ENCODE measurements at places on chromosomes 3 and 15.

DNA sequence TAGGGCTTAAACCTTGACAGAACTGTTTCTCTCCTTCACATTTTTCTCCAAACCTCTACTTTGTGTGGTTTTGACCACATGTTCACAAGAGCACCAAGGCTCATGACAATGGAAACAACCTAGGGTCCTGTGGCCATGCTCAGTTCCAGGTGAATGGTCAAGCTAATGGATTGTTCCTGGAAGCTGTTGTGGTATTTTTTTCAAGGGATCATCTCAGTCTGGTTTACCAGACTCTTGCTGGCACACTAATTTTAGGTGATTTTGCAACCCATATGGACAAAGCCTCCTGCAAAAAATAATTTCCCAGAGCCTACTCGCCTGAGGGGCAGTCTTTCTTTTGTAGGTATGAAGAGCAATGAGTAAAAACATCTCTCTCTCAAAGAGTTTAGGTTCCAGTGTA is 67.2 kb downstream of the LSAMP start:
- no peak for DNase-seq

- no peak for DNase-seq
These were observed 65.7 kb upstream of the DGKG start for GRCh38 chr3:186427627-186428281.

DNA sequence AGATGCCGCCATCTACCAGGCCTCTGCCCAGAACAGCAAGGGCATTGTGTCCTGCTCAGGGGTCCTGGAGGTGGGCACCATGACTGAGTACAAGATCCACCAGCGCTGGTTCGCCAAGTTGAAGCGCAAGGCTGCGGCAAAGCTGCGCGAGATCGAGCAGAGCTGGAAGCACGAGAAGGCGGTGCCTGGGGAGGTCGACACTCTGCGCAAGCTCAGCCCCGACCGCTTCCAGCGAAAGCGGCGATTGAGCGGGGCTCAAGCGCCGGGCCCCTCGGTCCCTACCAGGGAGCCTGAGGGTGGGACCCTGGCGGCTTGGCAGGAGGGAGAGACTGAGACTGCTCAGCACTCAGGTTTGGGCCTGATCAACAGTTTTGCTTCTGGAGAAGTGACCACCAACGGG is 22.6 kb downstream of the ALPK3 start:
- DNase-seq = no peak

- no peak for DNase-seq
These were observed 40.7 kb downstream of the SNRK start for GRCh38 chr3:43326891-43327581.

- DNase-seq = no peak
These were observed 66.5 kb upstream of the PYGO1 start for GRCh38 chr15:55654561-55655031.

DNA sequence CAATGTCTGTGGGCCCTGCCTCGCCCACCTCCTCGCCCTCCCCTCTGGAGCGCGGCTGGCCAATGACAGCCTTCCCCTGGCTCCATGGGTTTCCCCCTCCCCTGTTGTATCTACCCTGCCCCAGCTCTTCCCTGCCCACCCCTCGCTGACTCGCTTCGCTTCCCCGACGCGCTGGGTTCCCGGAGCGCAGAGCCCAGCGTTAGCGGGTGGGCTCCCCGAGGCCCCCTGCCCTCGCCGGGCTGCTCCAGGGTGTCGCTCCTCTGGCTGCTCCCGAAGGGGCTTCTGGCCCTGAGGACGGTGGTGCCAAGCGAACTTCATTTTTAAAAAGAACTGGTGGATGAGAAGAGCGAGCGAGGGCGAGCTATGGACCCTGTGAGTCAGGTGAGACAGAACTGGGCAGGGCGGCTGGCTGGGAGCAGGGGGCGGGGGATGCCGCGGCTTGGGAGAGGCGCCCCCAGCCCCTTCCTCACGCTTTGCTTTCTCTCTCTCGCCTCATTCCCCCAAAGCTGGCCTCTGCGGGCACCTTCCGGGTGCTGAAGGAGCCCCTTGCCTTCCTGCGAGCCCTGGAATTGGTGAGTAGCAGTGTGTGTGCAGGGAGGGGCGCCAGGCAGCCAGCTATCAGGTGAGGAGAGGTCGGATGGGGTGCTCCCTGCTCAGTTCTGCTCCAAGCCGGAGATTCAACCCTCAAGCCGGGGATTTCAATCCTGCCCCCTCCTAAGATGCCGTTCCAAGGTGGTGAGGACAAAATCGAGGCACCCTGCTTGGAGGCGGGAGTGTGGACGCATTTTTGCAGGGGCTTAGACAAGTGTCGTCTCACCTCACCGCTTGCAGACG is at the start of gene SYNPR:
Gene SYNPR, plus strand, starts transcription at position 138 of the 834 bp plus-strand sequence.
- no peak for DNase-seq

DNA sequence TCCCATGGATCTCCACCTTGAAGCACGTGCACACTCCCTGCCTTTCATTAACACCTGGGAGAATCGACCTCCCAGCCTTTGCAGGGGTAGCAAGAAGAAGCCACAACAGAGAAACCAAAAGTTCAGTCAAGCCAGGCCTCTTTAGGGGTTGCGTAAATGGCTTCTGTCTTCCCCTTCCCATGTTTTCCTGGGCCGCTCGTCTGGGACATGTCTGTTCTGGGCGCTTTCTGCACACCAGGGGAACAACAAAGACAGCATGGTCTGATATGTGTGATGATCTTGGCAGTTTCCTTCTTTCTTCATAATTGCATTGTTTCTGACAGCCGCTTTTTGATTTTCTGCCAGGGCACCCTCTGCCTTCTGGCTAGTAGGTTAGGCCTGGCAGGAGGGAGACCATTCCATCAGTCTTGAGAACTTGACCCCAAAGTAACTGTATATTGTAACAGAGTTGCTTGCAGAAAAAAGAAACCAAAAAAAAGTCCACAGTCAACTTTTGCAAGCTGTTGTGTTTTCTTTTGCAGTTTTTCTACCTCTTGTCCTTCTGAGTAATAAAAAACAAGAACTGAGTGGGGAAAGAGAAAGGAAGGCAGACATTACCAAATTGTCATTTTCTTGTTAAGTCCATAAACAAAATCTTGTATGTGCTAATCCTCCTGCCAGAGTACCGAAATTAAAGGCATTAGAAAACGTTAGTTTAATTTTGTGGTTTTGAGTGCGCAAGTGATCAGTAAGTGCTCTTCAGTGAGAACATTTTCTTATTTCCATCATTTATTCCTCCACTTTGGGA is 56.0 kb upstream of the FURIN start:
- no peak for DNase-seq

GRCh38 chr3:23829242-23829934 is 23.6 kb downstream of the UBE2E1 start:
- DNase-seq = no peak

DNA sequence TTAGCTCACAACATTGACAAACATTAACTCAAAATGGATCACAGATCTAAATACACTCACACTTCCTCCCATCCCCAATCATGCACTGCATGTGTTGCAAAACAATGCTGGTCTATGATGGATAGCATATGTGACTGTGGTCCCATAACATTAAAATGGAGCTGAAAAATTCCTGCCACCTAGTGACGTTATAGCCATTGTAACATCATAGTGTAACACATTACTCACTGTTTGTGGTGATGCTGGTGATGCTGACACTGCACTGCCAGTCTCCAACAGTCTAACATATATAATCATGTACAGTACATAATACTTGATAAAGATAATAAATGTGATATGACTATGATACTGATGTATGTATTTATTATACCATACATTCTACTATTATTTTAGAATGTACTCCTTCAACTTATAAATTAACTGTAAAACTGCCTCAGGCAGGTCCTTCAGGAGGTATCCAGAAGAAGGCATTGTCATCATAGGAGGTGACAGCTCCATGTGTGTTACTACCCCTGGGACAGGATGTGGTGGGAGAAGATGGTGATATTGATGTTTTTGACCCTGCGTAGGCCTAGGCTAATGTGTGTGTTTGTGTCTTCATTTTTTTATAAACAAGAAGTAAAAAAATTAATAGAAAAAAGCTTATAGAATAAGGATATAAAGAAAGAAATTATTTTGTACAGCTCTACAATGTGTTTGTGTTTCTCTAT is 41.3 kb downstream of the TXNRD3 start:
- DNase-seq = no peak

GRCh38 chr3:126468028-126468891 is 7.4 kb downstream of the ZXDC start:
- no peak for DNase-seq

Measured in H54 (cell line).